ENCODE measurements at places on chromosomes 6 and 20. TPM values are rescaled to one million over a fixed set of nuclear protein-coding genes. Genes with fewer than 3 reads are reported as not detected.

DNA sequence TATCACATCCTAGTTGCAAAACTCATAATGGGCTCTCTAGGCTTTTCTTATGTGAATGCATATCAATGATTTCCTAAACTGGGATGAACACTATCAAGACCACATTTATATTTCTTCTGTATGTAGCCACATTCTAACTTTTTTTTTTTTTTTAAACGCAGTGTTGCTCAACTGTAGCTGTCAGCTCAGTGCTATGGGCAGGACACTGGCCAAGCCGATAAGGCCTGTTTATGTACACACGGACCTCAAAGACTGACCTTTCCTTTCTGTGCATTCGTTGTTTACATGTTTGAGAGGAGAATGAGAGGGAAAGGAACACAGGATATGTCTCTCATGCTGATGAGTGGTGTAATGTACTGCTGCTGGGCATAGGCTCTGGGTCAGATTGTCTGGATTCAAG is 75.1 kb upstream of the B3GAT2 start:
- no peak overlapping the region for H3K27ac ChIP-seq
- no peak for DNase-seq
- H3K4me1 ChIP-seq: no peaks in the 10 kb centered on the region
- H3K27me3 ChIP-seq: no peaks in the 10 kb centered on the region
- H3K36me3 ChIP-seq: no peaks in the 10 kb centered on the region

GRCh38 chr6:150899231-150899630 is 33.7 kb downstream of the MTHFD1L start:
- no peak overlapping the region for H3K27ac ChIP-seq
- H3K36me3 ChIP-seq: peaks cover 8% of the 10 kb centered on the region
- no peaks in the 10 kb centered on the region for H3K27me3 ChIP-seq
- DNase-seq: no peak

DNA sequence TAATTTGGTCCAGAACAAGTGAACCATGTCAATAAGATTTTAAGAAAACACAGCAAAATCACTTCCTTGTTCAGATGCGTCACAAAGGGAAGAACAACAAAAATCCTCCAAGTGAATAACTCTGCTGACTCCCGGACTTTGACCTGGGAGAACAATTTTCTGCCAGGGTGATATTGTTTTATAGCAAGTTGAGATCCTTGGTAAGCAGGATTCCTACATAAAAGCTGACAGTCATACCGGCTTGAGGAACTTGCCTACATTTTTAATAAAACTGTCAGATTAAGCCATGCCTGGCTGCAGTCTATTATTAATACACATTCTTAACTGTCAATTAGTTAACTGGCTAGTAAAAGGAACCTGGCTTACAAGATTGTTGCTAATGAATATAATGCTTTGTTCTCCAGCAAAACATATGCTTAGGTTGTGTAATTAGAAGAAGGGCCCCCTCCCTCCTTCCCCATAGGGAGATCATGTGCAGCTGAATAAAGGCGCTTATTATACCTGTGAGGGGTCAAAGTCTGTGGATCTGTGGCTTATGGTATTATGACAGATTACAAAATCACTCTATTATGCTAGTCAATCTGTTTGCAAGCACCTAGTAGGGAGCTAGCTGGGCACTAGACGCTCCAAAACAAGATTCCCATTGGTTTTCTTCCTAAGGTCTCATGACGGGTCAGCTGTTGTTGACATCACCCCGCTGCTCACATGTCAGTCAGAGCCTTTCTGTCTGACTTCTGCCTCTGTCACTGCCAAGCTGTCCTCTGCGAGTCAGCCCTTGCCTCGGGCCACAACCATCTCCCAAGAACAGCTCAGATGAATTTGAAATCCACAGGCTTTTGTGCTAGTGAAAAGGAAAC is 44.6 kb upstream of the SEC63 start:
- H3K4me3 ChIP-seq: peak overlapping the region; percentile 11
- peak overlapping the region; percentile 42 for H3K27ac ChIP-seq
- DNase-seq: no peak
- no peaks in the 10 kb centered on the region for H3K27me3 ChIP-seq
- H3K4me1 ChIP-seq: peaks cover 17% of the 10 kb centered on the region
- H3K36me3 ChIP-seq: no peaks in the 10 kb centered on the region

- H3K4me1 ChIP-seq: no peaks in the 10 kb centered on the region
- no peak overlapping the region for H3K27ac ChIP-seq
- no peak for DNase-seq
- H3K36me3 ChIP-seq: no peaks in the 10 kb centered on the region
Measured at GRCh38 chr6:8623441-8623840, 188.1 kb upstream of the SLC35B3 start.

DNA sequence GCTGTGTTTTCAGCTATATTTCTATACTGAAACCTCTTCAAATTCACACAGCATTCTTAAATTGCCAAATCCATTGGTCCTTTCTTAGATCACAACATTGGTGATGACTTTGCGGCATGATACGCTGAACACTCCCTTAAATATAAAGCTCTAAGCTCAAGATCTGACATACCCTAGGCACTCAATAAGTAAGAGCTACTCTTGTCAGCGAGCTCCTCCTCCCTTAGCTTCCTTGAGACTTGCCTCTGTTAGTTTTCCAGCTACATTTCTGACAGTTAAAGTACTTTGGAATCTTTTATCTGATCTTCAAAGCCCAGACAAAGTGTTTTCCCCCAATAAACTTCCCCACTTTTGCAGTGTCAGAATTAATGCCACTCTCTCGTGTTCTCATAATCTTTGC is 117.0 kb downstream of the HIVEP2 start:
- peaks cover 29% of the 10 kb centered on the region for H3K4me1 ChIP-seq
- H3K27ac ChIP-seq: no peak overlapping the region
- no peak overlapping the region for H3K4me3 ChIP-seq
- H3K36me3 ChIP-seq: no peaks in the 10 kb centered on the region
- DNase-seq: no peak
- no peaks in the 10 kb centered on the region for H3K27me3 ChIP-seq

- no peak overlapping the region for H3K27ac ChIP-seq
- peaks cover 7% of the 10 kb centered on the region for H3K36me3 ChIP-seq
- no peak for DNase-seq
- no peaks in the 10 kb centered on the region for H3K4me1 ChIP-seq
- no peaks in the 10 kb centered on the region for H3K27me3 ChIP-seq
- H3K4me3 ChIP-seq: no peak overlapping the region
Measured at GRCh38 chr6:134956032-134956431, 6.1 kb upstream of the ALDH8A1 start.

- no peak for DNase-seq
- no peak overlapping the region for H3K4me3 ChIP-seq
- H3K27me3 ChIP-seq: no peaks in the 10 kb centered on the region
- peaks cover 34% of the 10 kb centered on the region for H3K36me3 ChIP-seq
- no peak overlapping the region for H3K27ac ChIP-seq
- H3K4me1 ChIP-seq: peaks cover 16% of the 10 kb centered on the region
Measured at GRCh38 chr6:53501432-53501831, 43.5 kb downstream of the GCLC start.

DNA sequence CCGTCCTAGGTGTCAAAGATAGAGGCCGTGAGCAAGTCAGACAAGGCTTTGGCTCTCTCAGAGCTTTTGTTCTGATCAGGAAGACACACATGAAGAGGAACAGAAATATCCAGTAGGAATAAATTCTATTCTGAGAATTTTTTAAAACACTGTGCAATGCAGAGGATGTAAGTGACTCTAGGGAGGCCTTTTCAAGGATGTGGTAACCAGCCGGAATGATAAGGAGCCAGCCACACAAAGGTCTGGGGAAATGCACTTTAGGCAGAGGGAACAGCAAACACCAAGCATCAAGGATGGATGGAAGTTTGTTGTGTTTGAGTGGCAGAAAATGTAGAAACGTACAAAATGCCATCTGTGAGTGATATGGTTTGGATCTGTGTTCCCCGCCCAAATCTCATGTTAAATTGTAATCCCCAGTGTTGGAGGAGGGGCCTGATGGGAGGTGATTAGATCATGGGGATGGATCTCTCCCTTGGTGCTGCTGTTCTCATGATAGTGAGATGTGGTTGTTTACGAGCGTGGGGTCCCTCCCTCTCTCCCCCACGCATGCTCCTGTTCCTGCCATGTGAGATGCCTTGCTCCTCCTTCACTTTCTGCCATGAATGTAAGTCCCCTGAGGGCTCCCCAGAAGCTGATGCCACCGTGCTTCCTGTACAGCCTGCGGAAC is 93.6 kb upstream of the CDYL start:
- H3K36me3 ChIP-seq: peaks cover 2% of the 10 kb centered on the region
- no peak overlapping the region for H3K27ac ChIP-seq
- no peak for DNase-seq
- H3K4me1 ChIP-seq: peaks cover 4% of the 10 kb centered on the region
- peaks cover 9% of the 10 kb centered on the region for H3K27me3 ChIP-seq

- H3K4me3 ChIP-seq: no peak overlapping the region
- no peak overlapping the region for H3K27ac ChIP-seq
- peaks cover 1% of the 10 kb centered on the region for H3K27me3 ChIP-seq
- H3K36me3 ChIP-seq: no peaks in the 10 kb centered on the region
Measured at GRCh38 chr6:46586906-46587305, 65.7 kb downstream of the CYP39A1 start.

- peaks cover 6% of the 10 kb centered on the region for H3K4me1 ChIP-seq
- H3K27ac ChIP-seq: no peak overlapping the region
- H3K27me3 ChIP-seq: no peaks in the 10 kb centered on the region
Measured at GRCh38 chr6:109714166-109714565, 23.1 kb downstream of the FIG4 start.

DNA sequence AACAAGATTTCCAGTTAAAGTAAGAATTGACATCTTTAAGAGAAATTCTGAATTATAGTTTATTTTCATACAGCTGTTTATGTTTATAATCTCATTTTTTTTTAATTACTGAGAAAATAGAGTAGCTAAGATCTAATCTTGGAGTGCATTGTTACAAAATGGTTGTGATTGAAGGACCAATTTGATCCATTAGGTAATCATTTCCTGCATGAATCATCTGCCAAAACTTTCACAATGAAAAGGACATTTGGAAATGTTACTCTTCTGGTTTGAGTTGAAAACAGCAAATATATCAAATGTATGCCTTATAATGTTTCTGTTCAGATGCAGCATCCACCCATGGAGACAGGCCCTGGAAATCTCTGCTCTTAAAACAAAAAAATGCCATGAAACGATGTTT is 19.0 kb downstream of the TUBB2A start:
- H3K4me1 ChIP-seq: peaks cover 7% of the 10 kb centered on the region
- H3K27me3 ChIP-seq: no peaks in the 10 kb centered on the region
- H3K4me3 ChIP-seq: no peak overlapping the region
- peaks cover 27% of the 10 kb centered on the region for H3K36me3 ChIP-seq
- DNase-seq: no peak
- no peak overlapping the region for H3K27ac ChIP-seq

Gene CST2
- not detected for total RNA-seq

Gene PSMB9
- 0.90 TPM for total RNA-seq

Gene KIF6
- total RNA-seq: 0.62 TPM

Gene SHLD1
- total RNA-seq: 3.1 TPM

Gene COX7A2
- total RNA-seq: 303 TPM

Gene STX11
- 1.6 TPM for total RNA-seq
